GM13977 (cell line): ENCODE measurements at places on chromosomes 2 and 18.

DNA sequence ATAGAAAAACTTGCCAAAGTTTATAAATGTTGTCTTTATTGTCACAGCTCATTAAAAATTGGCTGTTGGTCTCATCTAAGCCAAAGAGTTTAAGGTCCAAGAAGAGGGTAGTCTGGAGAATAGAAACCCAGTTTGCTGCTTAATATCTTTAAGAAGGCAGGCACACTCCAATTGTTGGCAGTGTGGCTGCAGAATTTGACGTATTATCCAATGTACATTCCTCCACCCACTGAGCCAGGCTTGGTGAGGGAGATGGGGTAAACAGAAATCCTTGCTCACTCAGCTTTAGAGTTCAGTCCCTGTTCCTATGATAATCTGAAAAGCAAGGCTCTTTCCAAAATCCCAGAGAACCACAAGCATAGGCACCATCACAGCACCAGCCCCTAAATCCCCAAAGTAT, 10.7 kb upstream of the ADD2 start:
- no peak for DNase-seq

- no peak for DNase-seq
Measured at GRCh38 chr18:60872434-60872833, 460.8 kb upstream of the CDH20 start.

DNA sequence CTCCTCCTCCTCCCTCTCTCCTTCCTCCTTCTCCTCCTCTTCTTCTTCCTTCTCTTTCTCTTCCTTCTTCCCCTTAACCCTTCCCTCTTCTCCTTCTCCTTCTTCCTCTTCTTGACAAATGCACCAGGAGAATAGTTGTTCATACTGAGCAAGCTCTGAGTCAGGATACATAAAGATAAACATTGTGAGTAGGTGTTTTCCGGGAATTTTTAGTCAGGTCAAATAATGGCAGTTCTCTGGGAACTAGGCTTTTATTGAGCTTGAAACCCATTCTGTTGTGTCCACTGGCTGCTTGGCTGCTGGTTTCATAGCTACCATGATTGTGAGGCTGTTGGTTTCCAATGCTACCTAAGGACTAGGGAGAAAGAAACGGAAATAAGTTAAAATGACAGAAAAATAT, 1144.7 kb upstream of the DDX18 start:
- DNase-seq: no peak

GRCh38 chr18:56197241-56197859, 441.0 kb downstream of the TXNL1 start:
- DNase-seq: no peak

DNA sequence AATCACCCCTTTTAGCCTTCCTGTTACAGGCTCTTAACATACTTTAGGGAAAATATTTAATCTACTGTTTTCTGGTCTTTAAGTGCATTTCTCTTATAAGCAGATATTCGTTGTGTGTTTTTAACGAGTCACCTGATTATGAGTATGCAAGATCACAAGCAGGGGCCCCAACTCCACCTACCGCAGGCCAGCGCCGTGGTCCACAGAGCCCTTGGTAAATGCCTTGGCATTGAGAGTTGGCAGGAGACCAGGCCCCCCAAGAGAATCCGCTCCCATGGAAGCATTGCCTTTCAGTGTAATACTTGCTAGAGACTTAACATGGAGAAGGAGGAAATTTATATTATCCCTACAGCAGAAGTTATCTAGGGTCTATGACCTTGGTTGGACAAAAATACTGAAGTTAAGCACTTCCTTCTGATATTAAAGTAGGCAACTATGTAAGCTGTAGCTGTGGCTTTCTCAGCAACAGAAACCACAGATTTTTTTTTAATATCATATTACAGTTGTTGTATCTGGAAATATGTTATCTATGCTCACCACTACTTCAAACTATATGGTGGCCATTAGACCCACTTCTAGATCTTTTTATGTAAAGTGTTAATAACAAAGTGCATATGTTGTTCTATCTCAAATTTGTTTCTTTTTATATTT, 241.8 kb upstream of the MGAT5 start:
- DNase-seq: no peak

DNA sequence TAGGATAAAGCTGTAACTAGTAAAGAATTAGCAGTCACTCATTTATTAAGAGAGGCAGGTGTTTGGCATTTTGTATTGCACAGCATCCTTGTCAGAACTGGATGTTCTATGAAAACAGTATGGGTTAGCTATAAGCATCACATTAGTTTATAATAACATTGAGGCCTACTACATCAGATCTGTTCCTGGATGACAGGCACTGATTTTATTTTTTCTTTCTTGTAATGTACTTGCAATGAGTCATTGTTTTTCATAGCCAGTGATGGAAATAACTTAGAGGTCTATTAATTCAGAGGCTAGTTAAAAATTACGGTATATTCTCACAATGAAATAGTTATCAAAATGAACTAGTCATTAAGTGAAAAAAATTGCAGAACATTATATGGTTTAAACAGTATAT, 13.0 kb upstream of the RMDN2 start:
- DNase-seq: no peak

- DNase-seq: no peak
Measured at GRCh38 chr2:204024503-204024902, 87.9 kb downstream of the ICOS start.

DNA sequence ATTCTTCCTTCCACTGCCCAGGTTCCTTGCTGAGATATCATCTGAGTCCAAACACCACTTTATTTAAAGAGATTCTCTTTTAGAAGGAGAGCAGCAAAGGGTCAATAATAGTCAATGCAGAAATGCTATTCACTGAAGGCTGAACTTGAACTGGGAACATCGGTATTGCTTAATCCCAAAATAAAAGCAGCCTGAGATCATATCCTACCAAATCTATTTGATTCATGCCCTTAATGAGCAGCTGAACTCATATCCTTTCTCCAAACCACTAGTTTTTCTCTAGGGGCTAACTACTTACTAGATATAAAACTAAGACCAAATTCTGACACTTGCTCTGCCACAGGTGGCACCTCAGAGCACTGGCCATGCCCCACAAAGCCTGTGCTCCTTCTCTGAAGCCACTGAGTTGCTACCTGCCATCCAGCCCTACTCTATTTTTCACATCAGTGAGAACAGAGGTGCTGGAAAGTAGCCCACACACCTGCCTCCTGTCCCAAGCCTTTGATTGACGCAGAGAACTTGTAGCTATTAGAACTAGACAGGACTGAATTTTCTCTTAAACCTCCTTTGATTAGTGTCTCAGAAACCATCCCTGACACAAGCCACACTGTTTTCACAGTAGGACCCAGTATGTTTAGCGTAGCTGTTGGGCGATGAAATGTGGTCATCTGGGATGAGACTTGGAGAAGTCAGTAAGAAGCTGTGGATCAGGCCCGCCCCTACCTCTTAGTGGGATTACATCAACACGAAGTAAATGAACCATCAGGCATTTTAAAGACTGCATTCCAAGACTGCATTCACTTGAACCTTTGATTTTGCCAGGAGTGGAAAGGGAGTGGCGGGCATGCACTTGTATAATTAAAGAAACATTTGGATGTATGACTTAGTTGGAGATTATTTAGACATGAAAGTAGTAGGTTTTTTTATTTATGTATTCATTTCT, 124.3 kb downstream of the RBMS1 start:
- DNase-seq: no peak

DNA sequence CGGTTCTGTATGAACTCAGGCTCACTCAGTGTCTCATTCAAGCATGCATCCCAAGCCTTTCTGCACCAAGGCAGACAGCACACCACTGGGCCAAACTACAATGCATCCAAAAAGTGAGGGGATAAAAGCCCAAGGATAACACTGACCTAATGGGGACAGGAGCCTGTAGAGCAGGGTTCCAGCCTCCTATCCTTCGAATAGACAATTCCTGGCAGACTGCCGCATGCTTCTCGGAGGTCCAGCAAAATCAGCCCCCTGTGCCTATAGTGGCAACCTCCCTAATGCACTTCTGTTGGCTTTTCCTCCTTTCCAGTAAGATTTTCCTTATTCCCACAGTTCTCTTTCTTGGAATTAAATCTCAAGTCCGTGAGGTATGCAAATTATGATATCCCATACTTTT, 44.8 kb upstream of the CAVIN2 start:
- DNase-seq: no peak

DNA sequence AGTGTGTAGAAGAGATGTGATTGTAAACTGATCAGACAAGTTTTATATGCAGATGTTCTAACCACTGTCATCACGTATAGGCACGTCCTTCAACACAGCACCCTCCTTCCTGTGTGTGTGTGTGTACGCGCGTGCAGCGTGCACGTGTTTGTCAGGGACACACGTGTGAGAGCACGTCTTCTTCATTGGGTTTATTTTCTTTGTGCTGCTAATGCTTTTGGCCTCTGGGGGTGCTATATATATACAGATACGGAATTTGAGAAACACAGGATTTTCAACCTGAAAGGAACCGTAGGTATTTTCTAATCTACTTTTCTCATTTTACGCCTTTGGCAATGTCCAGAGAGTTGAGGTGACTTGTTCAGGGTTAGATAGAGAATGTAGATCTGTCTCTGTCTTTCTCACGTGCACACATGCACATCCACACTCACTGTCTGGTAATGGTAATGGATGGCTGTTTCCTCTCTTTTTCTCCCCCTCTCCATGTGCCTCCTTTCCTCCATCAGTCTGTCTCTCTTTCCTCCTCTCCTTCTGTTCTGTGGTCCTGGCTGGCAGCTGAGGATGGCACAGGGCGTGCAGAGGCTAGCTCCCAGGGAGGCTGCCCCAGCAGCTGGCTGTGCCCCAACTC, 13.4 kb upstream of the CELF4 start:
- peak; percentile 41 for DNase-seq

DNA sequence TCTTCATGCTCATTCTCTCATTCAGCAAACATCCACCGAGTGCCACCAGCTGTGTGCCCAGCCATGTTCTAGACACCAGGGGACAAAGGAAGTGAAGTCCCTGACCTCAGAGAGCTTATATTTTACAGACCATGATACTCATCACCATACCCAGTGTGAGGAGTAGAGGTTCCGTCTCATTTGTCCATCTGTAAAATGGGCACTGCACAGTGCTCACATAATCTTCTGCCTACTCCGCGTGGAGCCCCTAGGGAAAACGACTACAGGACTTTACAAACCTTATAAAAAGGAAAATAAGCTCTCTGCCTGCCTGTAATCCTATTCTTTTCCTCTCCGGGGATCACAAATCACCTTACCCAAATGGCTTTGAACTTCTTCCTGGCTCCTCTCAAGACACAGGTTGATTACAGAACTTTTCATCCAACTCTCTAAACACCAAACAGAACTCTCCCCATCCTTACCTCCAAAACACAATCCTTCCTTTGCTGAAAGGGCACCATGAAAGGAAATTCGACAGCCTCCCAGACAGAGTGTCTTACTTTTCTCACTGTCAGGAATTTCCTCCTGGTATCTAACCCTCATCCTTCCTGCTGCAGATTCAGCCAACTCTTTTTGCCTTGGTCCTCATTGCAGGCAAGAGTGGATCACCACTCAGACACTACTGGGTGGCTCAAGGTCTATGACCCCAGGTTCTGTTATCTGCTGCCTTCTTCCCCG, 99.5 kb downstream of the TNS1 start:
- DNase-seq: no peak

GRCh38 chr18:9655232-9655767, 40.9 kb upstream of the PPP4R1 start:
- DNase-seq: no peak

DNA sequence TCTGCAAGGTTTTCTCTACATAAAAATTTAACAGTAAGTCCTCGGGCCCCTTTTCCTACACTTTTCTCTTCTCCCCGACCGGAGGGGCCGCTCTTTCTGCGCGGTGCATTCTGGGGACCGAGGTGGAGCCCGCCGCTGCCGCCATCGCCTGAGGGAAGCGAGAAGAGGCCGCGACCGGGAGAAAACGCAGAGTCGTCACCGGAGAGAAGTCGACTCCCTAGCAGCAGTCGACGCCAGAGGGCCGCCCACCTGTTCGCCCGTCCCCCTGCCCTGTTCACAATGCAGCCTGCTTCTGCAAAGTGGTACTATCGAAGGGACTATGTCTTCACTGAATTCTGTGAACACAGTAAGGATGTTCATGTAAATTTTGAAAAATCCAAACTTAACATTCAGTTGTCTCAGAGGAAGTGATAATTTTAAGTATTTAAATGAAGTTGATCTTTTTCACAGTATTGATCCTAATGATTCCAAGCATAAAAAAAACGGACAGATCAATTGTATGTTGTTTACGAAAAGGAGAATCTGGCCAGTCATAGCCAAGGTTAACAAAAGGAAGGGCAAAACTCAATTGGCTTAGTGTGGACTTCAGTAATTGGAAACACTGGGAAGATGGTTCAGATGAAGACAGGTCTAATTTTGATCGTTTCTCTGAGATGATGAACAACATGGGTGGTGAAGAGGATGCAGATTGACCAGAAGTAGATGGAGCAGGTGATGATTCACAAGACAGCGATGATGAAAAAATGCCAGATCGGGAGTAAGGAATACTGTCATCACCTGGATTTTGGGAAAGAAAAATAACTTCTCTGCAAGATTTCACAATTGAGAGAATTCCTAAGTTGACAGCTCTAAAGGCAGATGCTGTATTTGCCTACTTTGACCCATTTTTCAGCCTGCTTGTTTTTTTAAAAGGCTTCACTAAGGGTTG, 55.8 kb downstream of the ASXL2 start:
- DNase-seq: peak; percentile 30

DNA sequence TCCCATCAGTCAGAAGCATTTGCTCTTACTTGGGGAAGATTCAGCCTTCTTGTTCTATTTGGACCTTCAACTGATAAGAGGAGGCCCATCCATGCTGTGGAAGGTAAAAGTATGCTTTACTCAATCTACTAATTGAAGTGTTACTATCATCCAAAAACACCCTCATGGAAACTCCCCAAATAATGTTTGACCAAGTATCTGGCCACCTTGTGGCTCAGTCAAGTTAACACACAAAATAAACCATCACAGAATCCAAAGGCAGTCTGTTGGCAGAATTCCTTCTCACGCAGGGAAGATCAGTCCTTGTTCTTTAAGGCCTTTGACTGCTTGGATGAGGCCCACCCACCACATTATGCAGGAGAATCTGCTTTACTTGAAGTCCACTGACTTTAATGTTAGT, 531.2 kb upstream of the SMIM21 start:
- DNase-seq: no peak

- no peak for DNase-seq
Measured at GRCh38 chr2:207362716-207363115, 167.0 kb upstream of the CREB1 start.

GRCh38 chr2:20104900-20105545, 53.6 kb upstream of the LAPTM4A start:
- DNase-seq: no peak

DNA sequence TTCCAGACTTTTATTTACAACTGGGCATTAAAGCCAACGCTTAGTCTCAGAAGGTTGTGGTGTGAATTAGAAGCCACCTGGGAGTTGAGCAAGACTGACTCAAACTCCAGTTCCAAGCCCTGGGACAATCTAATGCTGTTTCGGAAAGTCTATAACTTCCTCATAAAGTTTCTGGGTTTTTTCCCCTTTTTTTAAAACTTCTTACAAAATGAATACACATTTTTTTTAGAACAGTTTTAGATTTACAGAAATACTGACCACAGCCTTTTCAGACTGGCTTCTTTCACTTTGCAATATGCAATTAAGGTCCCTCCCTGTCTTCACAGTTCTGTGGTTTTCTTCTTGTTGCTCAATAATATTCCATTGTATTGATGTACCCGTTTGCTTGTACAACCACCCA, 115.9 kb upstream of the TWIST2 start:
- DNase-seq: no peak

- DNase-seq: no peak
Measured at GRCh38 chr18:43303376-43303775, 26.1 kb upstream of the SYT4 start.
